ENCODE measurements at places on chromosomes 2 and 18.

- DNase-seq = no peak
Measured at GRCh38 chr18:13455471-13455870, 236.9 kb downstream of the LDLRAD4 start.

DNA sequence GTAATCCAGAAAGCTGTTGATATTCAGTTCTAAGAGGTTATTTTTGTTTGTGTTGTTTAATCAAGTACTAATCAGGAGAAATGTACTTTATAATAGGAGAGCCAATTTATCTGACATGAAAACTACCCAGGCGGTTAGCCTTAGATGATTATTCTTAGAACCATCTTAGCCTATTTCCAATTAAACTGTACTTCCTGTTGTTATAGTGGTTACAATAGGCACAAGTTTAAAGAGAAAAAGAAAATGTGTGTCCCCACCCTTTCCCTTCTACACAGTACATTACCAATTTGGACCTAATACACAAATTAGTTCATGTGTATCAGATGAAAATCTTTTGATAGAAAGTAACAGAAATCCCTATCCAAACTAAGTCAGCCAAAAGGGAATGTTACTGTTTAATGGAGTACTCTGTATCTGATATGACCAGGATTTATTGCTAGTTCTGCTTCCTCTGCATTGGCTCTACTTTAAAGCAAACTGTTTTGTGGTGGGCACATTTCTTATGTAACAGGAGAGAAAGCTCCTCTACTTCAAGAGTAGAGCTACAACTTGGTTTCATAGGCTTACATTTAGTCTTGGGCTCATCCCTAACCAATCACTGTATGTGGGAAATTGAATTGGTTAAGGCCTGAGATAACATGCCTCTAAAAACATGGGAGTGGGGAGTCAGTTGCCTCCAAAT lies 217.9 kb downstream of the UBE2E3 start:
- DNase-seq = no peak

DNA sequence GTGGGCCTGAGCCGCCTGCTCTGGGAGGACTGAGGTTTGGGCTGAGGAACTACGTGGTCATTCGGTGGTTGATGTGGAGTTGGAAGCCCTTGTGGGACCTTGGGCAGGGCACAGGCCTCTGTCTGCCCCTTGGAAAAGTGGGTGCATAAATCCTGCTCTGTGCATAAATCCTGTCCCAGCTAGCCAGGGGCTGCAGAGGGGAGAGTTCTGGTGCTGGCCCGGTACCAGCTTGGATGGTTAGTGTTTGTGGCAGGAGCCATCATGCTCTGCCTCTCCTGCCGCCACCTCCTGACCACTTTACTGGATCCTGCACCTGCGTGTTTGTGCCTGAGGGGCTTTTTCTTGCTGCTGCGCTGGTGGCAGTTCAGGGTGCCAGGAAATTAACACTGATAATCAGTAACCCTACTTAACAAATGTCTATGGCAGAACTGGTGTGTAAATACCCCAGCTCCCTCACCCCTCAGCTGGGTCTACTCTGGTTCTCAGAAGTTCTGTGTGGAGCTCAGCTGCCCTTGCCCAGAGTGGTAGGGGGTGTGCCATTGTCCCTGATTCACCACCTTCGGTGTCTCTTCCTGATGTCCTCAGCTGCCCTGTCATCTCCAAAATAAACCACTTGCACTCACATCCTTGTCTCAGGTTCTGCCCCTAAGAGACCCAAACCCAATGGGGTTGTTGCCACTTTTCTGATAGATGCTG lies 156.8 kb downstream of the GLI2 start:
- no peak for DNase-seq

DNA sequence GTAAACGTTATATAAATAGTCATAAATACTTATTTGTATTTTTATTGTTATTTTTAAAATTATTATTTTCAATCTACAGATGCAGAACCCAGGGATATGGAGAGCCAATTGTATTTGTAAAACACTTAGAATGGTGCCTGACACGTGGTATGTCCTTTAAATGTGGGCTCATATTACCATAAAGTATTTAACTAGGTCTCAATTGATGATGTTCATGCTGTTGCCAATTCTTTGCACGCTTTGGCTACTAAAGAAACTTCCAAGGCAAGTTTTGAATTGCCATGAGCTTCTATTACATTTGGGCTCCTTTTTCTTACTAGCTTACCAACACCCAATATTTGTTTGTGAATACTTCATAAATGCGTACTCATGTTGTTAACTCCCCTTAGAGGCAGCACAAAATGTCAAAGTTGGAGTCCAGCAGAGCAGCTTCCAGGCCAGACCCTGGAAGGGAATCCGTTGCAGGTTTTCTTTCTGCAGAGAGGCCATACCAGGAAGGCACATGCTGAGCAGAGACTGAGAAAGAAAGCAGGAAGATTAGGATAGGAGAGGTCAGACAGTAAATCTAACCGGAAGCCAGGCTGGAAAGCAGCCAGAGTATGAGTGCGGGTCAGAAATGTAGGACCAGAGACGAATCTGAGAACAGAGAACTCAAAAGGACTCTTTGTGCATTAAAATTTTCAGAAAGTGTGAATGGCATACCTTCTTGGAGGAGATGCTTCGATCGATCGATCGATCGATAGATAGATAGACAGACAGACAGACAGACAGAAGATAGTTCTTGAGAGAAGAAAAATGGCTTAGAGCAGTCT lies 4.2 kb upstream of the NOSTRIN start:
- peak; percentile 78 for DNase-seq

GRCh38 chr2:232142049-232142448 lies 180.5 kb downstream of the DIS3L2 start:
- DNase-seq = peak; percentile 75

DNA sequence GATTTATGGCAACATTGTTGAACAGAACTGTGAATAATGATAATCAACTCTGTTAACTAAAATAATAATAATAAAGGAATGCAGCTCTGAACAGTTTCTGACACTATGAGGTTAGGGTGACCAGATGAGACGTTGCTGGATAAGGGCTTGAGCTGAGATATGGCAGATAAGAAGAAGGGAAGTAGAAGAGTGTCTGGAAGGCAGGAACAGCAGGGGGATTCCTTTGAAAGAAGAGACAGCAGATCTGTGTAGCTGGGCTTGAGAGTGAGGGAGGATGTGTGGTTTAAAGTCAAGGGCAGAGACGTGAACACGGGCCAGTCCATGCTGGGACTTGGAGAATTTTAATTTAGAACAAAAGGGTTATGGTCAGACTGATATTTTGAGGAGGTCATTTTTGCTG lies 273.1 kb upstream of the SLC14A2 start:
- peak; percentile 50 for DNase-seq

- no peak for DNase-seq
Measured at GRCh38 chr2:160837416-160837815, 322.8 kb upstream of the TANK start.

GRCh38 chr2:209424199-209424701 lies 403 bp downstream of the MAP2 start:
- peak; percentile 82 for DNase-seq
